ENCODE measurements at places on chromosomes 7 and 10.

- DNase-seq = no peak
Observed at GRCh38 chr7:55192723-55193122, 172.4 kb upstream of the LANCL2 start.

GRCh38 chr10:34726862-34727261, 88.2 kb downstream of the PARD3 start:
- no peak for DNase-seq

GRCh38 chr10:119233123-119233820, 25.9 kb downstream of the GRK5 start:
- DNase-seq = no peak

DNA sequence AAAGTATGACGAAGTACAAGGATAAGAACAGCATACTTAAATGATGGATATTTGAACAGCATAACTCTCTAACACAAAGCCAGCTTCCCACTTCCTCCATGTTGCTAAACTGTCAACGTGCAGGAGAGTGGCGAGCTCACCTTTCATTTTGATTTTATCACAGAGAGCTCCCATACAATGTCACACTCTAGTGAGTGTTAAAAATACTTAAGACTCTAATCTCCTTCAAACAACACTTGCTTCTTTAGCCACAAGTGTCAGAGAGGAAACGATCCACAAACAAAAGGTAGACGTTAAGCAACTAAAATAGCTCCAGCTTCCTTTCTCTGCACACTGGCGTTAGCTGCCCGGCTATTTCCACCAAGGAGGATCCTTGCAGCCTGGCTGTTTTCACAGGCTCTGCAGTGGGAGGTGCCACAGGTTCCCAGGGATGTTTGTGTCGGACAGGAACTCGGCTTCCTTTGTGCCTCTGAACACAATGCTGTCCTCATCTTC, 194.6 kb downstream of the COBL start:
- DNase-seq = no peak

GRCh38 chr10:113293167-113293566, 259.7 kb upstream of the HABP2 start:
- no peak for DNase-seq

GRCh38 chr10:12508165-12508564, 158.8 kb downstream of the CAMK1D start:
- no peak for DNase-seq

- DNase-seq = no peak
Observed at GRCh38 chr7:105480931-105481330, 41.1 kb downstream of the PUS7 start.

DNA sequence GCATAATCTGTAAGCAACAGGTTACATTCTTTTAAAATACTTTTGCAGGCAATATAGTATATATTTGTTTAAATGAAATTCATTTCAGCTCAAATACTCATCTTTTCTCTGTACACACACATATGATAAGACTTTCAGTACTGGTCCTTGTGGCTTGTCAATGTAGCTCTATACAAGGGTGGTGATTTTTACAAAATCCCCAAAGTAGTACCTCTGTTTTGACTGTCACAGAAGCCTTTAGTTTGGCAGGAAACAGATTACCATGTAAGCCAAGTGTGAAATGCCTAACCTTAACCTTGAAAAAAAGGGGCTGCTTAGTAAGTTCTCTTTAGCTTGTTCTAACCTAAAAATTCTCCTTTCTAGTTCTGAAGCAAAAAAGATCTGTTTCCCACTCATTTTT, 87.9 kb downstream of the KCND2 start:
- no peak for DNase-seq

- peak; percentile 47 for DNase-seq
Observed at GRCh38 chr7:151276666-151277590, 28.4 kb upstream of the SMARCD3 start.

DNA sequence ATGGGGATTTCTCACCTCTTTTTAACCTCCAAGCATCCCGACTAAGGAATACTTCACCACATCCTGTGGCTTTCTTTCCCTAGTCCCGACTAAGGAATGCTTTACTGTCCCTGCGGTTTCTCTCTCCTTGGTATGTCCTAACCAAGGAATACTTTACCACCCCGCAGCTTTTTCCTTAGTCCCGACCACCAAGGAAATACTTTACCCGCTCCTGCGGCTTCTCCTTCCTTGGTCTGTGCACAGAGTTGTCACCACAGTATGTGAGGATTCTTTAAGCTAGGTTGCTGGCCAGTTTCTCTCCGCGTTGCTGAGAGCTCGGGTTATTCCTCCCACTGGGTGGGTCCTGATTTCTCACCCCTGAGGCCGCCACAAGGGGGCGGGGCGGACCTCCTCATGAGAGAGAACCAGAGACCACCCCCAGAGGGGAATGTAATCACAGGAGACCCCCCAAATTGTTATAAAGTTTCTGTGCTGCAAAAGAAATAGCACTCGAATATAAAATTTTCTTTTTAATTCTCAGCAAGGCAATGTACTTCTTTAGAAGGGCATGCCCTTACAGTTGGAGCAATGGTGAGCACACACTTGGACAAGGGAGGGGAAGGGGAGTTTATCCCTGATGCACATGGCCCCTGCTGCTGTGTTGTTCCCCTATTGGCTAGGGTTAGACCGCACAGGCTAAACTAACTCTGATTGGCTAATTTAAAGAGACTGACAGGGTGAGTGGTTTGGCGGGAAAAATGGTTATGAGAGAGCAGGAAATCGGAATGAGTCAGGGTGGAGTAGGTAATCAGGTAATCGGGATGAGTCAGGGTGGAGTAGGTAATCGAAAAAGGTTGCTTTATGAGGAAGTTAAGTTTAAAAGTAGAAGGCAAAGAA, 12.8 kb downstream of the SUGCT start:
- no peak for DNase-seq

DNA sequence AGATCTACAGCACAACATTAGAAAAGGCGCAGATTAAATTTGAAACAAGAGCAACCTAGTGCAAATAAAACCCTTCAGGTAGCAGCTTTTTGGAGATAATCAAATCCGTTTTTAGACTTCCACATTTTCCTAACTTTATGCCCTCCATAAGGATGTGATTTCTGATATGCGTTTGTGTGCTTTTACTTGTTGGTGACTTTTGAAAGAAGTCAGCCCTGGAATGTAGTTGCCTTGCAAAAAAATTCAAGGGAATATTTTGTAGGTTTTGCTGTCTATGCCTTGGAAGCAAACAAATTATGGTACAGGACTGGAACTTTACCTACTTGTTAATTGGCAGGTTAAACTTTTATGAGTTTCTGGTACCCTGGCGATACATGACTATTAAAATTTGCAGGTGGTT, 86.7 kb upstream of the HDAC9 start:
- DNase-seq = no peak

DNA sequence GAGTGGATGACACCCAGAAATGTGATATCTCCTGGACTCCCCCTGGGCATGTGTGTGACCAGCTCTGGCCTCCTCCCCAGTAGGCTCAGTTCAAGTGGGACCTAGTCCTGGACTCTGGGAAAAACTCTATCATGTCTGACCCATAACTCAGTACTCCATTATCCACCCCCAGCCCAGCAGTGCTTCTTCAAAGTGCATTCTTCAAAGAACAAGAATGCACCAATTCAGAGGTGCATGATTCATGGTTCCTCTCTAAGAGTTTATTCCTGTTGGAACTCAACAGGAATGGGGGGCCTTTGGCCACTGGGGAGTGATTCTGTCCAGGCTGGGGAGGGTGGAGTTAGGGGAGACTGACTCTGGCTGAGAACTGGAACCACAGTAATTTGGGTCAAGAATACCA, 173.6 kb upstream of the CXCL12 start:
- no peak for DNase-seq

- DNase-seq = no peak
Observed at GRCh38 chr7:2929321-2930201, 85.5 kb upstream of the GNA12 start.

DNA sequence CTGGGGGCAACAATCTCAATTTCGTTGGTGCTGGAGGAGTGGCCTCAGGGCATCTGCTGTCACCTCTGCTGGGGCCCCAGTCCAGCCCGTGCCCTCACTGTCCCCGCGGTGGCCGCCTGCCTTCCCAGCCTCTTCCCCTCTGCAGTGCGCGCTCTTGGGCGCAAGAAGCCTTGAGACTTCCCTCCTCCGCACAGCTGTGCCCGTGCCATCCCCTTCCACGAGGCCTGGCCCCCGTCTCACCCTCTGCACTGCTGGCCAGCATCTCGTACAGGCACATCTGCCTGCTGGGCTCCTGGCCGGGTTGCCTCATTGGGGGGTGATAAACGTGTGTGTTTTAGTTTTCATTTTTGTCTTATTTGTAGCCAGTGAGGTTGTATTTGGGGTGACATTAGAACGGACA, 14.0 kb downstream of the IDI2 start:
- DNase-seq = no peak

DNA sequence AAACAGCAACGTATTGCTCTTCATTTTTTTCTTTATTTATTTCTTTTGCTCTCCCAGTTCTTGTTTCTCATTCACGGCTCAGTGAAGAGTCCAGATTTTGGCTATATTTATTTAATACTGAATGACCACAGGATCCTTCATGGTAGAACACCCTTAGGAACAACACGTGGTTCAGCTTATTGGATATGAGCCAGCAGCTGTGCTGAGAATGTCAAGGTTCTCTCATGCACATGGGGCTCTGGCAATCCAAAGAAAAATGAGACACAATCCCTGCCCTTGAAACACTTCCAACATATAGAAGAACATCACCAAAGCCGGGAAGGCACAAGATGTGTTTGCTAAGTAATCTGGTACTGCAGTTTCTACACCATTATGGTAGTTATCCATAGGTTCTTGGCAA, 852.9 kb downstream of the SORCS1 start:
- no peak for DNase-seq

DNA sequence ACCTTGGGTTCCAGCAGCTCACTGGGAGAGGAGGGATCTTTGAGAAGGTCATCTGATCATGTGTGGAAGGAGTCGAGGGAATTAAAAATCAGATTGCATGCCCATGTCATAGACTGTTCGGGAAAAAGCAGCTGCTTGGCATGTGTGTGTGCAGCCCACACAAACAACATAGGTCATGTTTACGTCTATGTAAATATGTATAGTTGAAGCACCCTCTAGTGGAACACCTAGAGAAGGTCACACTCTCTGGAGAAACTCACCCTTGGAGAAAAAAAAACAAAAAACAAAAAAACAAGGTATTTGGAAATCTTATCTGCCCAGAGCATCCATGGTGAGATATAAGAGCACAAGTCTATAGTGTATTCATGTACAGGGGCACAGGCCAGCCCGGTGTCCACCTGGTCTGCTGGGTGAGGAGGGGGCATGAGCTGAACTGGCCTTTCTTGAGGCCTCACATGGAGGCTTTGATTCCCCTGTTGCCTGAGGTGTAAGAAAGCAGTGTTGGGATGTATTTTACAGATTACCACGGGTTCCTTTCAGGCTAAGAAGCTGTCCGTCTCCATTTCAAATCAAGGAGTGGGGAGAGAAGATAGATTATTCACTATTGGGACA, 98.0 kb downstream of the NPY start:
- peak; percentile 28 for DNase-seq

- no peak for DNase-seq
Observed at GRCh38 chr10:11007476-11008020, 10.1 kb upstream of the CELF2 start.

DNA sequence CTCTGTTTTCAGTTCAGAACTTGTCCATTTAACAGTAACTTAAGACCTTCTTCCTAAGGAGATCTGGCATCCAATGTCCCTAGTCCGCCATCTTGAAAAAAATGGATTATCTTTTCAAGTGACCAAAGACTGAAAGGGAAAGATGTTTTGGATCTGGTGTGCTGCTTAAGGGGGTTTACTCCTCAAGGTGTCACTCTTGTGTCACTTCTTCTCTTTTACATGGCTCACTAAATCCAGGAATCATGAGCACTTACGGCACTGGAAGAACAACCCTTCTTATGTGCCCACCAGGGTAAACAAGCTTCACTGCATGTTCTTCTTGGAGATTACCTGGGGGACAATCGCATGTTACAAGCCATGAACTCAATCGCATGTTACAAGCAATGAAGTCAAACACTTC, 43.7 kb downstream of the ANXA8 start:
- no peak for DNase-seq

- no peak for DNase-seq
Observed at GRCh38 chr7:37540917-37541316, 92.3 kb upstream of the ELMO1 start.

- no peak for DNase-seq
Observed at GRCh38 chr7:125032943-125033342, 103.3 kb upstream of the POT1 start.

GRCh38 chr7:833601-834258, 1.5 kb downstream of the SUN1 start:
- no peak for DNase-seq

GRCh38 chr10:49631975-49632374, 18.1 kb downstream of the CHAT start:
- no peak for DNase-seq

DNA sequence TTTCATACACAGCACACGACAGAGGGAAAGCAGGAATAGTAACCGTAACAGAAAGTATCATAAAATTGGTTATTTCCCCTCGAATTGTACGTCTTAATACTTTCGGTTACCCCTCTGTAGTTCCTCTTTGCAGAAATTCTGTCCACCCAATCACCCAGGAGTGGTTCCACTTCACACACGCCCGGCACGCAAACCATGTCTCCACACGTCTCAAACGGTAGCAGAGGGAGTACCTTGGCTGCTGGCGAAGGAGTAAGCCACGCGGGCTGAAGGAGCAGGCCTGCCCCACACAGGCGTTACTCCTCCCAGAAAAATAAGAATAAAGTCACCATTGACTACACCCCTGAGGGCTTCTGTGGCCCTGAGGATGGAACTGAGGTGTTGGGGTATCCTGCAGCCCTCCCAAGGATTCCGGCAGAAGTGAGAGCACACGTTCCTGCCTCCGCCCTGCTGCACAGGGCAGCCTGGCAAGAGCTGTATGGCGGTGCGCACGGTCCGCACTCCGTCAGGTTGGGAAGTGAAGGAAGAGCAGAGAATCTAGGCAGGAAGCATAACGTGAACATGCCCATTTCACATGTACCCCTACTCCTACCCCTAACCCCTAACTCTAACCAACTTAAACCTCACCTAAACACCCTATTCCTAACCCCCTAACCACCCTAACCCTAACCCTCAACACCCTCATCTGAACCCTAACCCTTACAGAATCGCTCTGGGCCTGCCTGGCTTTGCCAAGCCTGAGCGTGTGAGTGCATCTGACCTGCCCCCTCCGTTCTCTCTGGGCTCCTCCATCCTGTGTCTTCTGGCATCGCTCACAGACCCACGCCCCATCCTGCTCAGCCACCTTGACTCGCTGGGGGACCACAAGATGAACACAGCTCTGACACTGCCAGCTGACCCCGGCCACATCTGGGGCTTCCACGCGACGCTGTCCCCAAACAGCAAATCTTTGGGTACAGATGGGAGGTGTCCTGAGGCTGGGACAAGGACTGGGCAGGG, 18.2 kb downstream of the GPR146 start:
- no peak for DNase-seq

- no peak for DNase-seq
Observed at GRCh38 chr10:6136215-6137201, 47.7 kb downstream of the RBM17 start.

- DNase-seq = peak; percentile 72
Observed at GRCh38 chr10:50623663-50624412, at the start of gene SGMS1. Gene SGMS1 (minus strand): TSS chr10:50623956. CDS start chr10:50344114, 279,842 bp downstream.
